Activated T-helper 9 cell treated with anti-CD3 and anti-CD28 coated beads, Interleukin-2, amount 50 U/mL, for 16 hours (primary cell): ENCODE measurements at places on chromosomes 1 and 21.
A peak's percentile ranks its signal among the peaks of the same experiment; 100 is the strongest.

- no peak for DNase-seq
Measured at GRCh38 chr1:207951652-207952051, 40.7 kb upstream of the CD34 start.

- no peak for DNase-seq
Measured at GRCh38 chr1:66371233-66372005, 162.5 kb upstream of the SGIP1 start.

- DNase-seq, result no peak
Measured at GRCh38 chr1:223741861-223742260, 29.5 kb downstream of the CAPN2 start.

DNA sequence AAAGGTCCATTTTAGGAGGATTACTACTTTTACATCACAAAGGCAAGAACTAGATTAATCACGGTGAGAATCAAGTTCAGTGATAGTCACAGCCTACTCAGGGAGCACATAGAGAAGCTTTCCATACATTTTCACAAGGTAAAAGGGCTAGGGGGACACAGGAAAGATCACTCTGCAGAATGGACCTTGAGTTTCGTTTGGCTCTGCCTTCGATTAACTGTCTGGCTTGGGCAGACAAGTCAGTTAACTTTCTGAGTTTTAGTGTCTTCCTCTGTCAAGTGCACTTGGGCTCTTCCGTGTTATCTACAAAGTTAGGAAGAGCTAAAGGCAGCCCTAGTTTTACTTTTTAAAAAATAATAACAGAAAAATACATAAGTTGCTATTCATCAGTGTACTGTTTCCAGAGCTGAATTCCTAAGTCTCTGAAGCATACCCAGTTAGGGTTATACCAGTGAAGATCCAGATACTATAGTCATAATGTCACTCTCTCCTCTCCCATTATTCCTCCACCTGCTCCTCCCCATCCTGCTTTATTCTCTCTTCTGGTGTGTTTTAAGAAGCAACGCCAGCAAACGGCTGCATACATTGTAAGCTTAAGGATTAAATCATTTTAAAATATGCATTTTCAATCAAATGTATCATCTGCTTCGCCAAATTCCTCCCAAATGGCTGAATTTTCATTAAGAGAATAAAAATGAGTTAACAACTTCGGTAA, 1.7 kb downstream of the CEP170 start:
- no peak for DNase-seq

DNA sequence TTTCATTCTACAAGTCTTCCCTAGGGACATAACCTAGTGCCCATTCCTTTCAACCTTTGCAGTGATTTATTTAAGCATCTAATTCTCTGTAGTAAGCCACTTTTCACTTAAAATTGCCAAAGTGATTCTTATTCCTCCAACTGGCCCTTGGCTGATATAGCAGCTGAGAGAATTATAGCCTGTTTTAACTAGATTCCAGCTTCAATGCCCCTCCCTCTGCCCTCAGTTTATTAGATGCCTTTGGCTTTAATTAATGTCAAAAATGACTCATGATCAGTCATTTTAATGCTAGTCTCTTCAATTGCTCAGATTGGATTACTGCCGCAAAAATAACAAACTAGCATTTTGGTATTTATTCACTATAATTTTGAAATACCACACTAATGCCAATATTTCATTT, 145.4 kb upstream of the KCTD3 start:
- DNase-seq, result no peak

GRCh38 chr1:100982793-100983192, 42.8 kb downstream of the DPH5 start:
- no peak for DNase-seq

- peak; percentile 71 for DNase-seq
Measured at GRCh38 chr21:34889676-34890469, 159.2 kb downstream of the RUNX1 start.

- DNase-seq, result peak; percentile 45
Measured at GRCh38 chr1:39657923-39658485, 13.9 kb downstream of the NT5C1A start.

DNA sequence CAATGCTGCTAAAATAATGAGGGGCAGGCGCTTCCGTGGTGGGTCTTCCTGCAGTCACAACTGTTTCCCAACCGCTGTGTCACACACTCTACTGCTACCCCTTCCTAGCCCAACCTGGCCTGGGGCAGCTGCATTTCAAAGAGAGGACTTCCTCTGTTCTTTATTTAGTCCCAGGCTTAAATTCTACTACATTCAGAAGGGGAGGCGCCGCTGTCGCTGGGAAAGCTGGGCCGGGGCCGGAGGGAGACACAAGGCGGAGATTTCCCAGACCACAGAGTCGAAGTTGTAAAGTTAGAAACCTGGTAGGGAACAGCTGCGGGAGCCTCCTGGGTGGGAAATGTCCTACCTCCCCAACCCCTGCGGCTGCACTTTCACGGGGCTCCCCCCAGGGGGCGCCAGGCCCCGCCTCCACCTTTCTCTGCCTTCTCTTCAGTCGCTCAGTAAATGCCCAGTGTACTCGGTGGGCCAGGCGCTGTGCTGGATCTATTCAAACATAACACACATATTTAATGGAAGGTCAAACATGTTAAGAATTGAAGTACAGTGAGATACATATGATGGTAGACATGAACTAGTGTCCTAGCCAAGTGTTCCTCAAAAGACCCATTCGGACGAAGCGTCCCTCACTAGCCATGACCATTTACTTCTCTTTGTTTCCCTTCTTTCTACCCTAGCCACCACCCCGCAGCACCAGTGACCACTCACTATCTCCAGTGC, 23.1 kb downstream of the DYRK3 start:
- DNase-seq, result peak; percentile 17

- no peak for DNase-seq
Measured at GRCh38 chr1:197801111-197801482, 25.8 kb upstream of the DENND1B start.

DNA sequence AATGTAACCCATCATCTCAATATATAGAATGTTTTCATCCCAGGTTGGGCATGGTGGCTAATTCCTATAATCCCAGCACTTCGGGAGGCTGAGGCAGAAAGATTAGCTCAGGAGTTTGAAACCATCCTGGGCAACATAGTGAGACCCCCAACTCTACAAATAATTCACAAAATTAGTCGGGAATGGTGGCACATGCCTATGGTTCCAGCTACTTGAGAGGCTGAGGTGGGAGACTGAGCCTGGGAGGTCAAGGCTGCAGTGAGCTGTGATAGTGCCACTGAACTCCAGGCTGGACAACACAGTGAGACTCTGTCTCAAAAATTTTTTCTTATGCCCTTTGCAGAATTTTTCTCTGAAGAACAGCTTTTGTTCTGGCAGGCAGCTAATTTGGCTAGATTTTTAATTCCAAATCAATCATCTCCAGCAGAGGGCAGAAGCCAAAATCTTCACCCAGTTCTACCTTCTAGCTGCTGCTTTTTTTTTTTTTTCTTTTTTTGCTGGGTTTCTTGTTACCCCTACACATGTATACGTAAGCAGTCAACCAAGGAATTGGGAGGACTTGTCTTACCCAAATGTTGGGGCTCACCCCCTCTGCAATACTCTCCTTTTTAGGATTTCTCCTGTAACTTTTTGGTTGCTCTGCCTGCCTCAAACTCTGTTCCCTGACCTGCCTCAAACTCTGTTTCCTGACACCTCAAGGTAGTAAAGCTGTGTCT, 2.7 kb upstream of the RAD54L start:
- DNase-seq, result no peak

GRCh38 chr1:94658221-94658620, 116.7 kb upstream of the F3 start:
- DNase-seq, result no peak

DNA sequence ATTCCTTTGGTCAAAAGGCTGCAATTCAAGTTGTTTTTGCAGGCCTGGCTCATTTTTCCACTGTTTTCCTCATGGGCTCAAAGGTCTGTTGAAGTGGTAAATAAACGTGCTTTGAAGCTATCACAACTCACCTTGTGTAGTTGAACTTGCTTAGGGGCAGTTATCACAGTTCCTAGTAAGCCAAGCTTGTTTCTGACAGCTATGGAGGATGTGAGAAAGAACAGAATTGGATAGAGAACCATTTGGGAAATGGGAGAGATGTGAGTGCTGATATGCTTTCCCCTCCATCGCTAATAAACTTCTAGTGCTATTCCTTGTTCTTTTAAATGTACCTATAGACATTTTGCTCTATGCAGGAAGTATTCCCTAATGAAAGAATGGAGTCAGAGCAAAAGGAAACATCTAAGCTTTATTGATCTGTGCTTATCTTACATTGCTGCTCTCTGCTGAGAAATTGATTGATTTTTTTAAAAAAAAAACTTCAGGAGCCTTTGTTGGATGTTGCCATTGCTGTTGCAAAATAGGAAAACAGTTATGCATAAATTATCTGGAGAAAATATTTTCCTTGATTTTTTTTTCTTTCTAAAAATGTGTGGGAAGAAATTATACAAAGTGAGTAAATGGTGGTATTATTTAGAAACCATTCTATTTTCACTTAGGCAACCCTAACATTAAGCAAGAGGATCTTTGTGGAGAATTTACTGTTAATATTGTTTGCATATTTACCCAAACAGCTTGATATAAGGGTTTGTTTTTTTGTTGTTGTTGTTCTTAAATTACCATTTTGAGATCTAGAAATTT, 118.2 kb downstream of the MAGI3 start:
- DNase-seq, result no peak

- DNase-seq, result no peak
Measured at GRCh38 chr1:14313731-14314431, 284.6 kb upstream of the KAZN start.

DNA sequence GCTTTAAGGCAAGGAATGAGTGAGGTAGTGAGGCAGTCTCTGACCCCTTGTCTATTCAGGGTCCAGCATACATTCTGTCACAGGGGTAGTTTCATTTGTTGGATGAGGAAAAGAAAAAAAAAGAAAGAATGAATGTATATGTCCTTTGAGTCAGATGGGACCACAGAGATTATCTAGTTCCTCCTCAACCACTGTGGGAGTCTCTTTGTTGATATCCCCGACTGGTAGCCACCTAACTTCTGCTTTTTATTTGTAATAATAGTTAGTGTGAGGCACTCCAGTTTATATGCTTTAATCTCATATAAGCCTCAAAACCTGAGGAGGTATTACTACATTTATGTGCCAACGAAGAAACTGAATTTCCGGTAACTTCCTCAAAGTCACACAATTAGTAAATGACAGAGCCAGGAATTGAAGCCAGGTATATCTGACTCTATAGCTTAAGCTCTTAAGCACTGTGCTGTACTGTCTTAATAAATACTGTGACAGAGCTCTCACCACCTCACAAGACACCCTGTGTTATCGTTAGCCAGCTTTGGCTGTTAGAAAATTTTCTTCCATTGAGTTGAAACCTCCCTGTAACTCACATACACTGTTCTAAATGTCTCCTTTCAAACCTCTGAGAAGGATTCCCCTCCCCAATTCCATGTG, 82.2 kb downstream of the MDM4 start:
- DNase-seq, result no peak
